Activated CD8-positive, alpha-beta T cell treated with anti-CD3 and anti-CD28 coated beads, Interleukin-2, amount 10 ng/mL, durations not matched to agents 7 days and 5 days (primary cell): ENCODE measurements at places on chromosomes 7 and 10. TPM values are rescaled to one million over a fixed set of nuclear protein-coding genes. Genes with fewer than 3 reads are reported as not detected.

GRCh38 chr7:156074084-156074483 is 261.8 kb upstream of the SHH start:
- DNase-seq: no peak
- H3K27ac ChIP-seq: no peak overlapping the region
- no peak overlapping the region for H3K4me3 ChIP-seq

GRCh38 chr7:18829858-18830285 is 287.6 kb downstream of the TWIST1 start:
- H3K4me3 ChIP-seq: no peak overlapping the region
- no peaks in the 10 kb centered on the region for H3K4me1 ChIP-seq
- no peaks in the 10 kb centered on the region for H3K27me3 ChIP-seq

- no peak for DNase-seq
- no peak overlapping the region for H3K4me3 ChIP-seq
- H3K27me3 ChIP-seq: peaks cover 5% of the 10 kb centered on the region
- peaks cover 13% of the 10 kb centered on the region for H3K4me1 ChIP-seq
- no peaks in the 10 kb centered on the region for H3K36me3 ChIP-seq
Measured at GRCh38 chr7:157320608-157320980, 16.2 kb upstream of the DNAJB6 start.

DNA sequence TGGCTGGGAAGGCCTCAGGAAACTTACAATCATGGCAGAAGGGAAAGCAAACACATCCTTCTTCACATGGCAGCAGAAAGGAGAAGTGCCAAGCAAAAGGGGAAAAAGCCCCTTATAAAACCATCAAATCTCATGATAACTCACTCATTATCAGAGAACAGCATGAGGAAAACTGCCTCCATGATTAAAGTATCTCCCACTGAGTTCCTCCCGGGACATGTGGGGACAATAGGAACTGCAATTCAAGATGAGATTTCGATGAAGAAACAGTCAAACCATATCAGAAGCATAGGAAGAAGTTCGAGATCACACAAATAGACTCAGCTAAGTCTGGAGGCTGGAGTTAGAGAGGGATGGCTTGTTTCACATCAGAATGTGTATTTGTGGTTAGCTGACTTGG is 869.4 kb upstream of the PHF14 start:
- H3K36me3 ChIP-seq: no peaks in the 10 kb centered on the region
- no peak overlapping the region for H3K27ac ChIP-seq
- no peak for DNase-seq
- H3K27me3 ChIP-seq: no peaks in the 10 kb centered on the region
- H3K4me3 ChIP-seq: no peak overlapping the region

DNA sequence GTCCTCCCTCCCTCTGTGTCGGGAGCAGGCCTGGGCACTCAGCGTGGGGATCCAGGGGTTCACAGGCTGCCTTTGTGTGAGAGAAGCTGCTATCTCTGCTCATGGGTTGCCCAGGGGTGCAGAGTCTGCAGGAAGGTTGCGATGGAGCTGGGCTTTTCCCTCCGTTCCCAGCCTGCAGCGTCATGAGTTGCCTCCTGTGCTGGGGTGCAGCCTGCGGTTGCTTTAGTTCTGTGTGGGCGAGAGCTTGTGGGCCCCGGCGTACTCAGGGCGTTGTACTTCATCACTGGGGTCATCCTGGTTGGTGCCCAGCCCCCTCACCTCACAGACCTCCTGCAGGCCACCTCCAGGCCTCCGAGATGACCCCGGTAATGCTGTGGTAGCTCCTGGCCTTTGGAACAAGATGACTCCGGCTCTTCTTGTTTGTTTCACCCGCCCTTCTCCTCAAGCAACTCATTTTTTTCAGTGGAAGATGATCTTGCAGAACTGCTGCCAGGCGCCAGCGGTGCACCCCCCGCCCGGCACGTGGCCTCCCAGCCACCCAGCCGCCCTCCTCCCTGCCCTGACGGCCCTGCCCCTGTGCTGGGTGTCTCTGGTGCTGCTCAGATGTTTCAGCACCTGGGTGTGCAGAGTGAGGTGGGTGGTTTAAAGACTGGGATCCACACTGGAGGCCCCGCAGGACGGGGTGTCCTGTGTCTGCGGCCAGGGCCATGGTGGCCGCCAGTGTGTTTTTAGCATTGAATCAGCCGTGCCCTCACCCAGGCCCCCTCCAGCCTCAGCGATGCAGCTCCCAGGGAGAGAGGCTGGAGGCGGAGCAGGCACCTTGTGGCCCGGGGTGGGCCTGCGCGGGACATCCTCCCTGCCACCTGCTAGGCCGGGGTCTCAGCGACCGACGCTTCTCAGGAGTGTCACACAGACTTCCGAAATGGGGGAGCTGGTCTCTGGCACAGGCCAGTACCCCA is 7.2 kb downstream of the AP5Z1 start:
- DNase-seq: no peak
- H3K27me3 ChIP-seq: no peaks in the 10 kb centered on the region
- H3K4me1 ChIP-seq: peaks cover 8% of the 10 kb centered on the region
- H3K27ac ChIP-seq: no peak overlapping the region
- no peak overlapping the region for H3K4me3 ChIP-seq
- H3K36me3 ChIP-seq: peaks cover 18% of the 10 kb centered on the region

DNA sequence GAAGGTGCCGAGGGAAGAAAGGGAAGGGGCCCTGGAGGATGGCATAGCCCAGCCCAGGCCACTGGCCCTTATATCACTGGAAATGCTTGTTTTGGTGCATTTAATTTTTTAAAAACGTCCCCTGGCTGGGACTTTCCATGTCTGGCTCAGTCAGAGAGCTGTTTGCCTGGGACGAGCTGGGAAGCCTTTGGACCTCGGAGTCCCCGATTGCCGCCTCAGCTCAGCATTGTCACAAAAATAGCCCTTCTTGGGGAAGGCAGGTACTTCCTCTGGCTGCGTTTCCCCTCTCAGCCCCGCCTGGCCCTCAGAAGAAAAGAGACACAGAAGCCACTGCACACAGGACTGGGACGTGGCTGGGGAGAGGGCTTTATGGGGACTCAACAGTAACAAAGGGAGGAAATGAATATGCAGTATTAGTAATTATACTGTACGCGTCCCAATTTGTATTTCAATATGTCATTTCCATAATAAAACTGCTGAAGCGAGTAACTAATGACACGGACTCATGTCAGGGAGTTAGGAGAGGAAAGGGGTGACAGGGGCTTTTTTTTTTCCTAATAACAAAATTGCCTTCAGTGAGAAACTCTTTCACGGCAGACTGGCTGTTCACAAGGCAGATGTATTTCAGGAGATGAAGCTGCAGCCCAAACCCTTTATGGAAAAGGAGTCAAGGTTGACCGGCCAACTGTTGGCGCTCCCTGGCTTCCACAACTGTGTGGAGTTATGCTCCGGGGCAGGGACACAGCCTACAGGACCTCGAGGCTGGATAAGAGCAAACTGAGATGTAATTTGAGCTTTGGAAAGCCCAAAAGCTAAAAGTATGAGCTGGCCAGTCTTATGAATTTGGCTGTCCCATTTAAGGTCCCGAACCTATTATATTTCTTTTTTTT is 31.0 kb upstream of the MXI1 start:
- H3K27me3 ChIP-seq: peaks cover 47% of the 10 kb centered on the region
- H3K36me3 ChIP-seq: no peaks in the 10 kb centered on the region
- H3K4me1 ChIP-seq: peaks cover 7% of the 10 kb centered on the region
- H3K27ac ChIP-seq: no peak overlapping the region
- H3K4me3 ChIP-seq: no peak overlapping the region

DNA sequence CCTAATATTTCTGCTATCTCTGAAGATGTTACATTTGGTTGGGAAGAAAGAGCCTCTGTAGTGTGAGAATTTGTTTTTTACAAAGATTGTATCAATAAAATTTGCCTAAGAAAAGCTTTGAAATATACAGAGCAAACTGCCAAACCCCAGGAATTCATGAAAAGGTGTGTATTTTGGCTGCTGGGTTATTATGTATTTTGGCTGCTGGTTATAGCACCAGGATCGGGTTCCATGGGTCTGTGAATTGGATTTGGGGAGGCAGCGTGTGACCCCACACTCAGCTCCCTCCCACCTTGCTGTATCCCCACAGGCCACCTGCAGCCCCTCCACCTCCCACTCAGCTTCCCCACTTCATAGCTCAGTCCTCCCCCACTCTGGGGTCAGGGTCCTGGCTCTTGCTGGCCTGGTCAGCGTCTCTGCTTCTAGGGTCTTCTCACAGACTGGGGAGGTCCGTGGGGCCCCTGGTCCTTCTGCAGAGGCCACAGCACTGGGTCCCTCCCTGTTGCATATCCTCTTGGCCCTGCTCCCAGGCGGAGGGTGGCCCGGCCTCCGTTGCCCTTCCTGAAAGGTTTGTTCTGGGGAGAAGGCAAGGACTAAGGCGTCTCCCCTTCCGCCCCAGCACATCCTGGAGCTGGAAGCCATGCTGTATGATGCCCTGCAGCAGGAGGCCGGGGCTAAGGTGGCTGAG is 24.0 kb upstream of the DPYSL4 start:
- H3K27me3 ChIP-seq: no peaks in the 10 kb centered on the region
- DNase-seq: no peak
- H3K4me3 ChIP-seq: peak overlapping the region; percentile 48
- peaks cover 36% of the 10 kb centered on the region for H3K4me1 ChIP-seq
- H3K27ac ChIP-seq: peak overlapping the region; percentile 96
- no peaks in the 10 kb centered on the region for H3K36me3 ChIP-seq

- H3K4me1 ChIP-seq: peaks cover 16% of the 10 kb centered on the region
- no peaks in the 10 kb centered on the region for H3K36me3 ChIP-seq
- no peak for DNase-seq
- H3K27ac ChIP-seq: no peak overlapping the region
- no peak overlapping the region for H3K4me3 ChIP-seq
Measured at GRCh38 chr7:128365432-128365831, 3.9 kb upstream of the PRRT4 start.

GRCh38 chr10:21292763-21293517 is 232.5 kb downstream of the SKIDA1 start:
- no peaks in the 10 kb centered on the region for H3K4me1 ChIP-seq
- no peak overlapping the region for H3K4me3 ChIP-seq

- no peaks in the 10 kb centered on the region for H3K4me1 ChIP-seq
- no peaks in the 10 kb centered on the region for H3K27me3 ChIP-seq
- H3K27ac ChIP-seq: no peak overlapping the region
- no peaks in the 10 kb centered on the region for H3K36me3 ChIP-seq
- H3K4me3 ChIP-seq: no peak overlapping the region
Measured at GRCh38 chr10:36606234-36606839, 519.1 kb upstream of the ANKRD30A start.

- H3K4me1 ChIP-seq: peaks cover 8% of the 10 kb centered on the region
- no peak overlapping the region for H3K27ac ChIP-seq
- H3K4me3 ChIP-seq: no peak overlapping the region
- H3K36me3 ChIP-seq: no peaks in the 10 kb centered on the region
- H3K27me3 ChIP-seq: peaks cover 44% of the 10 kb centered on the region
- no peak for DNase-seq
Measured at GRCh38 chr10:71966046-71967004, 2.1 kb downstream of the CHST3 start.

GRCh38 chr10:13143766-13144165 is 17.6 kb upstream of the MCM10 start:
- no peak for DNase-seq
- H3K4me1 ChIP-seq: no peaks in the 10 kb centered on the region
- H3K36me3 ChIP-seq: peaks cover 47% of the 10 kb centered on the region
- no peak overlapping the region for H3K27ac ChIP-seq

DNA sequence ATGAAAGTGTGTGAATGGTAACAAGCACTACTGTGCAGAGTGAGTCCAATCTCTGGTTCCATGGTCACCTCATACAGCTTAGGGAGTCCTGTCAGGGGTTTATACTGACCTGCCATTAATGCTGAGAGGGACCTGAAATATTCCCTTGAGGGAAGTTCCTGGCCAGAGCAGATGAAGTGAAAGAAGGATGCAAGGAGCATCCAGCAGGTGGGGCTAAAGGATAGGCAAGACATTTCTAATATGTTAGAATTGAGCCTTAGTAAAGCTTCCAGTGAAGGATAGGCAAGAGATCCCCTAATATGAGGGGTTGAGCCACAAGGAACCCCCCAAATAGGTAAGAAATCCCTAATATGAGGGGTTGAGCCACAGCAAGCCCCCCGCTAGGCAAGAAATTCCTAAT is 25.5 kb upstream of the FAM221A start:
- H3K36me3 ChIP-seq: no peaks in the 10 kb centered on the region
- no peaks in the 10 kb centered on the region for H3K4me1 ChIP-seq
- no peaks in the 10 kb centered on the region for H3K27me3 ChIP-seq
- DNase-seq: peak; percentile 24

DNA sequence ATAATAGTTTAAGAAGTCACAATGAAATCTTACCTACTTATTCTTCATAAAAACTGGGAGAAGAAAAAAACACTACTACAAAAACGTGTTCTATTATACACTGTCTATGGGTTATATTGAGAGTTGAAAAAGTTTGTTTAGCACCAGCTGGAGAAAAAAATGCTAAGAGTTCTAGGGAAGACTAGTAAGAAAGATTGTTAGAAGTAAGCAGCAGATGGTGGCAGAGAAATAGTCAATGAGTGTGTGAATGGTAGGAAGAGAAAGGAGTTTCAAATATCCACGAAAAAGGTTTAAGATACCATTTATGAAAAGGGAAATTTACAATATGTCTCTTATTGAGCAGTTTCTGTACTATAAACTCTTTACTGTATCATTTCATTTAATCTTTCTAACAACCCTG is 124.7 kb downstream of the NRBF2 start:
- peaks cover 63% of the 10 kb centered on the region for H3K36me3 ChIP-seq
- DNase-seq: no peak
- H3K4me1 ChIP-seq: peaks cover 66% of the 10 kb centered on the region
- H3K27me3 ChIP-seq: no peaks in the 10 kb centered on the region
- no peak overlapping the region for H3K4me3 ChIP-seq
- no peak overlapping the region for H3K27ac ChIP-seq

GRCh38 chr7:150379441-150380379 is 580 bp downstream of the ZNF775 start:
- H3K4me3 ChIP-seq: peak overlapping the region; percentile 86
- DNase-seq: peak; percentile 34
- peaks cover 40% of the 10 kb centered on the region for H3K4me1 ChIP-seq
- peaks cover 3% of the 10 kb centered on the region for H3K36me3 ChIP-seq

DNA sequence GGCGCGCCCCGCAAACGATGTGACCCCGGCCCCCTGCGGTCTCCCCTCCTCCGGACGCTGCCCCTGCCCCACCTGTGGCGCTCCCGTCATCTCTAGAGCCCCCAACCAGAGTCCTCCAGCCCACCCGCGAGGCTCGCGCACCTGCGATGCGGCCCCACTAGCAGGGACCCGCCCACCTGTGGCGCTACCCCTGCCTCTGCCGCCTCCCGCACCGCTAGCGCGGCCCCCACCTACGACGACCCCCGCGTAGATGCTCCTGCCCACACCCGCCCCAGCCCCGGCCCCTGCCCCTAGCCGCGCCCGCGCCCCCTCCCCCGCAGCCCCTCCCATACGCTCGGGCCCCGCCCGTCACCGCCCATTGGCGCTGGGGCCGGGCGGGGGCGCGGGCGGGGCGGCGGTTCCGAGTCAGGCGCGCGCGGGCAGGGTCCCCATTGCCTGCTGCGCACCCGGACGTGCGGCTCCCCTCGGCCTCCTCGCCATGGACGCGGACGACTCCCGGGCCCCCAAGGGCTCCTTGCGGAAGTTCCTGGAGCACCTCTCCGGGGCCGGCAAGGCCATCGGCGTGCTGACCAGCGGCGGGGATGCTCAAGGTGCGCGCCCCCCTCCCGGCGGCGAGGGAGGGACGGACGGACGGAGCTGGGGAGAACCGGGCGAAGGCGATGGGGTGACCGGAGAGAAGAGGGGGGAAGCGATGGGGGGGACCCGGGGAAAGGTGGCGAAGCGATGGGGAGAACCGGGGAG is at the start of gene PFKP:
Gene PFKP (plus strand): TSS at position 431 of the 741 bp plus-strand sequence. CDS start 48 bp downstream, at position 479.
- DNase-seq: peak; percentile 69
- peak within 1 kb of the TSS; percentile 91 for H3K4me3 ChIP-seq
- peaks cover 31% of the 10 kb centered on the region for H3K4me1 ChIP-seq
- H3K27me3 ChIP-seq: peaks cover 9% of the 10 kb centered on the region
- peaks cover 30% of the 10 kb centered on the region for H3K36me3 ChIP-seq
- peak within 1 kb of the TSS; percentile 90 for H3K27ac ChIP-seq

The MUC3A gene
- total RNA-seq: not detected

The BBIP1 gene
- total RNA-seq: 21.1 TPM

The ADAM12 gene
- total RNA-seq: 1.6 TPM

The DGKI gene
- total RNA-seq: not detected

The MYH16 gene
- not detected for total RNA-seq

The CYP2C9 gene
- total RNA-seq: not detected
